ENCODE measurements at places on chromosomes 13 and 19. TPM values are rescaled to one million over a fixed set of nuclear protein-coding genes. Genes with fewer than 3 reads are reported as not detected.

The KLK4 gene
- total RNA-seq = not detected

The CEACAM16 gene
- not detected for total RNA-seq

The JOSD2 gene
- total RNA-seq = 13.3 TPM

The CASP14 gene
- not detected for total RNA-seq

The TNNI3 gene
- not detected for total RNA-seq

The LAIR2 gene
- total RNA-seq = not detected

The ZNF729 gene
- total RNA-seq = not detected

The HPN gene
- total RNA-seq = not detected

The B3GNT8 gene
- total RNA-seq = 5.1 TPM

The ZNF160 gene
- total RNA-seq = 25.9 TPM

The ZNF563 gene
- 0.65 TPM for total RNA-seq

The C19orf67 gene
- not detected for total RNA-seq

The FFAR2 gene
- not detected for total RNA-seq

The LRRC4B gene
- total RNA-seq = not detected

The CRTC1 gene
- 2.1 TPM for total RNA-seq

The PPFIA3 gene
- 4.9 TPM for total RNA-seq

The LRRC8E gene
- total RNA-seq = 1.3 TPM

All from vein endothelial cell (primary cell).